Type B pancreatic cell (in vitro differentiated cells): ENCODE measurements at places on chromosomes 4 and X. TPM values are rescaled to one million over a fixed set of nuclear protein-coding genes. Genes with fewer than 3 reads are reported as not detected.

GRCh38 chrX:86016139-86016538 lies 31.2 kb downstream of the CHM start:
- H3K27me3 ChIP-seq = no peaks in the 10 kb centered on the region
- DNase-seq = no peak
- H3K4me3 ChIP-seq = no peak overlapping the region
- peaks cover 25% of the 10 kb centered on the region for H3K4me1 ChIP-seq
- peaks cover 29% of the 10 kb centered on the region for H3K36me3 ChIP-seq
- no peak overlapping the region for H3K27ac ChIP-seq

DNA sequence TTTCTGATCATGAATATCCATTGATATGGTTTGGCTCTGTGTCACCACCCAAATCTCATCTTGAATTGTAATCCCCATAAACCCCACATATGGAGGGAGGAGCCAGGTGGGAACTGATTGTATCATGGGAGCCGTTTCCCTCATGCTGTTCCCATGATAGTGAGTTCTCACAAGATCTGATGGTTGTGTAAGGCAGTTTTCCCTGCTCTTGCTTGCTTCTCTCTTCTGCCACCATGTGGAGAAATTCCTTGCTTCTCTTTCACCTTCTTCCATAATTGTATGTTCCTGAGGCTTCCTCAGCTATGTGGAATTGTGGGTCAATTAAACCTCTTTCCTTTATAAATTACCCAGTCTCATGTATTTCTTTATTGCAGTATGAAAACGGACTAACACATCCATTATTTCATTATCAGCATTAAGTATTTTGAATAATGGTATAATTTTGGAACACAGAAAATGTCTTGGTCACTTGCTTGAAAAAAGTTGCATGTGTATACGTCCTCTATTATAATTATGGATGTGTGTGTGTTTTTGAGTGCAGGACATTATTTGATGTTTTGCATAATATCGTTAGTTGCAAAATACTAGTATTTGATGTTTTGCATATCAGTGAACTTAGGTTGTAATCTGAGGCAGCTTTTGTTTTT lies 334.6 kb downstream of the PCDH10 start:
- no peak overlapping the region for H3K27ac ChIP-seq
- H3K4me1 ChIP-seq = no peaks in the 10 kb centered on the region
- H3K4me3 ChIP-seq = no peak overlapping the region
- H3K27me3 ChIP-seq = no peaks in the 10 kb centered on the region
- H3K36me3 ChIP-seq = no peaks in the 10 kb centered on the region
- DNase-seq = no peak

Gene NEUROG2
- 1.2 TPM in 1 of 2 replicates, not detected in the other for total RNA-seq

Gene DKC1
- 52.0 and 62.7 TPM in 2 replicates for total RNA-seq

Gene CXCL3
- total RNA-seq = 5.2 and 5.9 TPM in 2 replicates

Gene MAOB
- total RNA-seq = 5.5 and 20.8 TPM in 2 replicates
